ENCODE measurements at places on chromosomes 2 and 18. TPM values are rescaled to one million over a fixed set of nuclear protein-coding genes. Genes with fewer than 3 reads are reported as not detected.

PAX8 gene
- total RNA-seq, result 0.97 TPM

ATOH8 gene
- 16.5 TPM for total RNA-seq

FAM124B gene
- not detected for total RNA-seq

STARD6 gene
- total RNA-seq, result not detected

KHK gene
- total RNA-seq, result 9.0 TPM

CFAP65 gene
- 0.16 TPM for total RNA-seq

TEKT4 gene
- total RNA-seq, result not detected

TSPYL6 gene
- total RNA-seq, result not detected

LRP2 gene
- 0.02 TPM for total RNA-seq

SLC30A3 gene
- 3.2 TPM for total RNA-seq

ASB18 gene
- total RNA-seq, result not detected

SLC38A11 gene
- total RNA-seq, result 0.03 TPM

GRB14 gene
- 5.0 TPM for total RNA-seq

ERFE gene
- 8.1 TPM for total RNA-seq

CPLX4 gene
- not detected for total RNA-seq

CCDC85A gene
- total RNA-seq, result 0.32 TPM

TLX2 gene
- total RNA-seq, result 0.31 TPM

KCNF1 gene
- total RNA-seq, result 40.2 TPM

ZNF385B gene
- not detected for total RNA-seq

ANKRD29 gene
- 18.1 TPM for total RNA-seq

CNGA3 gene
- not detected for total RNA-seq

ABCG8 gene
- total RNA-seq, result not detected

POTEI gene
- not detected for total RNA-seq

SETBP1 gene
- 0.59 TPM for total RNA-seq

MTX2 gene
- total RNA-seq, result 41.9 TPM

FAM117B gene
- total RNA-seq, result 1.7 TPM

TMEM247 gene
- not detected for total RNA-seq

DNAJC5G gene
- total RNA-seq, result not detected

CHAC2 gene
- 11.3 TPM for total RNA-seq

MBOAT2 gene
- total RNA-seq, result 61.1 TPM

GALNT14 gene
- total RNA-seq, result 44.6 TPM

FBXO36 gene
- 0.87 TPM for total RNA-seq

AQP12A gene
- total RNA-seq, result not detected

OR6B2 gene
- not detected for total RNA-seq

RSAD2 gene
- total RNA-seq, result 0.15 TPM

CENPA gene
- 52.2 TPM for total RNA-seq

IL36G gene
- total RNA-seq, result not detected

AMMECR1L gene
- total RNA-seq, result 16.3 TPM

ITGB6 gene
- 0.66 TPM for total RNA-seq

IL1RL1 gene
- 1.0 TPM for total RNA-seq

FBXO15 gene
- 0.67 TPM for total RNA-seq

SEC11C gene
- 54.4 TPM for total RNA-seq

GAREM1 gene
- total RNA-seq, result 5.2 TPM

BCL11A gene
- 0.17 TPM for total RNA-seq

LIMS4 gene
- total RNA-seq, result 0.85 TPM

GPR45 gene
- total RNA-seq, result not detected

SP9 gene
- total RNA-seq, result 1.9 TPM

KLHL14 gene
- total RNA-seq, result not detected

Measured in A549 treated with Hydrocortisone at 1 μM for 4 hours (cell line).